ENCODE measurements at places on chromosomes 1 and 21. TPM values are rescaled to one million over a fixed set of nuclear protein-coding genes. Genes with fewer than 3 reads are reported as not detected.
A peak's percentile ranks its signal among the peaks of the same experiment; 100 is the strongest.

DNA sequence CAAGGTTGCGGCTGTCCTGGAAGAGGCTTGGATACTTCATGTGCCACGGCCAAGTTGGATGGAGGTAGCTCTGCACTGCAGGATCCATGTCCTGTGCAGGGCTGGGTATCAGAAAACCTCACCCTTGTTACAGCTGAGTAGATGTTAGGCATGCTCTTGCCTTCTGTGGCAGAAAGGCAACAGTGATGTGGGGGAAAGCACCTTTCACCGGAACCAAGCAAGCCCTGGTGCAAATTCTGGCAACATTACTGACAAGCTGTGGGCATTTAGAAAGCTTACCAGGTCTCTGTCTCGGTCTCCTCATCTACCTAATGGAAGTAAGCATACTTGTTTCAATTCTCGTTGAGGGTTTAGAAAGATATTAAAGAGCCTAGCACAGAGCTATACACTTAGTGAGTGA, 14.5 kb upstream of the CDCA8 start:
- no peak for DNase-seq

Gene DNAJC16
- 20.2 TPM for polyA plus RNA-seq

Gene SLC1A7
- 0.20 TPM for polyA plus RNA-seq

GRCh38 chr21:45669382-45669781, 25.9 kb downstream of the PCBP3 start:
- DNase-seq: no peak

DNA sequence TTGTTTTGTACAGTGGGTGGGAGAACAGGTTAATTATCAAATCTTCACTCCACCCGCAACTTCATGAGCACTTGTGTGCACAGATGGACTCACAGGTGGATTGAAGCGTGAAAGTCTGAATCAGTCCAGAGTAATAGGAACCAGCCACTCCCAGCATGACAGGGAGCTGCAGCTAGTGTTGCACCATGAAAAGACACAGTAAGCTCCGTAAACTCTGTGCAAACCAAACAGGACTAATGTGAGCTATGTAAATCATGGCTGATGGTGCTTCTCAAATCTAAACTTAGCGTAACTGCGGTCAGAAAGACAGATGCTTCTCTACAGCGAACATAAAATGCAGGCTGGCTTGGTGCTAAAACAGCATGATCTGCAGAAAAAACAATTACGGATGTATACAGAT, 114.4 kb downstream of the CENPF start:
- DNase-seq: no peak

GRCh38 chr1:235009074-235009473, 119.6 kb downstream of the TOMM20 start:
- DNase-seq: no peak

GRCh38 chr21:43758111-43758641, 17.9 kb downstream of the CSTB start:
- no peak for DNase-seq

Gene ICOSLG
- polyA plus RNA-seq: 0.27 TPM

GRCh38 chr21:45330075-45330781, 42.5 kb upstream of the POFUT2 start:
- DNase-seq: peak; percentile 46

Gene SLC16A4
- 20.8 TPM for polyA plus RNA-seq

Gene FLG2
- polyA plus RNA-seq: not detected

Data from BJ (cell line).